ENCODE measurements at places on chromosomes 6 and 20.

- DNase-seq: no peak
These were observed 18.7 kb downstream of the LEMD2 start for GRCh38 chr6:33770124-33770832.

- no peak for DNase-seq
These were observed 164.7 kb upstream of the CENPW start for GRCh38 chr6:126175251-126175650.

DNA sequence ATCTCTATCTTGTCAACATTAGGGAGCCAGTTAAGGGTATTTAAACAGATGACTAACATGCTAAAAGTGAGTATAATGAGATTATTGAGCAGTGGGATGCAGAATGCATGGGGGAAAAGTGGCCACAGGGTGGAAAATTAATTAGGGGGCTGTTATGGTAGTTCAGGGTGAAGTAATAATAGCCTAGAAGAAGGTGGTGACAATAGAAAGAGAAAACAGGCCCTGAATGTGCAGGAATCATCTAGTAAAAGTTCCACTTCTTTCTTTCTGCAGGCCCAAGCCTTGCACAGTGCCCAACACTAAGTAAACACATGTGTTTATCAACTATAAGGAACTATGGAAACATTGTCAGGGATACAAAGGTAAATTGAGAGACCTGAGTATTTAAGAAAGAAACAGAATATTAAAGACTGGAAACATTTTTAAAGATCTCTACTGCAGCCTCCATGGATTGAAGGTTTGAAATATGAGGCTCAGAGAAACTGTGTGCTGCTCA lies 7.1 kb upstream of the MYB start:
- DNase-seq: no peak

DNA sequence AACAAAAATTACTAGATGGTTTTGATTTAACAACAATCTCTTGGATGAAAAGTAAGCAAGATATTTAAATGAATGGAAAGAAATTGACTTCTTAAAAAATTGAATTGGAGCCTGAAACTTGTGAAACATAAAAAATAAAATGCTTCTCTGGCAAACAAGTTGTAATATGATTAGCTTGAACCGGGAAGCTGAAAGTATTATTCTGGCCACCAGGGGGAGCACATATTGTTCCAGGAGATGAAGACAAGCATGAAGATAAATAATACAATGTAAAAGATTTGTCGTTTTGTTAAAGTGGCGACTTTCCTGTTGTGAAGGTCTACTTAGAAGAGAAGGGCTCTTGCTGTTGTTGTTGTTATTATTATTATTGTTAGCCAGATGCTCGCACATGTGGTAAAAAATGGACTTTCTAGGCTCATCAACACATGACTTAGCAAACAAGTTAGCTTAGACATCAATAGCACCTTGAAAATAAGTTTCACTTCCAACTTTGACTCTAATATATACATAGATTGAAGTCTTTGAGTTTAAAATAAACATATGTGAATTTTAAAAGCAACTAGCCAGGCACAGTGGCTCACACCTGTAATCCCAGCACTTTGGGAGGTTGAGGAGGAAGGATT lies 14.2 kb downstream of the PAX1 start:
- peak; percentile 23 for DNase-seq

- DNase-seq: no peak
These were observed 195.2 kb upstream of the CDH4 start for GRCh38 chr20:61056627-61057442.

Data from activated CD8-positive, alpha-beta memory T cell treated with anti-CD3 and anti-CD28 coated beads, Interleukin-2, amount 50 U/mL, for 4 hours (primary cell).